Cerebellar cortex (tissue), 1 donor: ENCODE measurements at places on chromosomes 11 and 22.
A peak's percentile ranks its signal among the peaks of the same experiment; 100 is the strongest.

GRCh38 chr11:34354782-34355181 is 3.0 kb downstream of the ABTB2 start:
- no peak for DNase-seq

- no peak for DNase-seq
Observed at GRCh38 chr11:3927129-3927796, 71.8 kb downstream of the STIM1 start.

GRCh38 chr11:14644226-14645014 is 816 bp downstream of the PDE3B start:
- DNase-seq, result peak; percentile 48

GRCh38 chr22:25656724-25657123 is 85.3 kb upstream of the MYO18B start:
- no peak for DNase-seq

DNA sequence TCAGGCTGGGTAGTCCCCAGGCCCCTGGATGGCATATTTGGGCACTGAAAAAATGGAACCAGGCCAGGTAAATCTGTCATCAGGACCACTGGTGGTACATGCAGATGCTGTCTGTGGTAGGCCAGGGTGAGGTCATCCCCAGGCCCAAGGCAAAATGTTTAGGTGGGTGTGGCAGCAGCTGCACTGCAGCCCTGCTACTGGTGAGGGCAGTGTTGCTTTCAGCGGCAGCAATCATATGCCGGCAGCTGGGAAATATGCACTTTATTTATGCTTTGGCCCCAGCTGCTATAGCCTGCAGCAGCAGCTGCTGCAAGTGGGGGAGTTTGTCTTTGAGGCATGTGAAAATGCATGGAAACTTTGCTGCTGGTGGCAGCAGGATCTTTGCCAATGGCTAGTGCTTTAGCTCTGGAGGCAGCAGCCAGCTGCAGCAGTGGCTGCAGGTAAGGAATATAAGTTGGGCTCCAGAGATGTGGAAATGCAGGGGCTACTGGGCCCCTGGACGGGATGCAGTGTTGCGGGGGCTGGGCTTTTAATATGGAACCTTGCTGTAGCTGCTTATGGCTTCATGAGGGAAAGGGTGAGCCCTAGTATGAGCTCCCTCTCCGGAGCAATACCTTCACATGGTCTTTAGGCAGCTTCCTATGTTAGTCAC is 365.7 kb upstream of the CADM1 start:
- DNase-seq, result no peak

DNA sequence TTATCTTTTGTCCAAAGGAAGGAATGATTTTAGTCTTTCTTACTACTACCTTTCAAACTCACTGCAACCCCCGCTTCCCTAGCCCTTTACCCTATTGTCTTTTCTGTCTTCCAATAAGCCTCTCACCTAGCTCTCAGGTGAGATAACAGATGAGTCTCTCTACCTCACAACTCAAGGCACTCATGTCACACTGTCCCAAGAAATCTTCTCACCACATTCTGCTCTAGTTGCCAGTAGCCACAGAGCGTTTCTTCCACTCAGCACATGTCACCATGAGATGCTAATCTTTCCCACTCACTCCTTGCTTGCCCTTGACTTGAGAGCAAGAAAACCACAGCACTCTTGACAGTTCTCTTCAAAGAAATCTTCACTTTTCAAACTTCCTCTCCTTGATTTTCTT is 32.7 kb upstream of the TMEM41B start:
- DNase-seq, result no peak

DNA sequence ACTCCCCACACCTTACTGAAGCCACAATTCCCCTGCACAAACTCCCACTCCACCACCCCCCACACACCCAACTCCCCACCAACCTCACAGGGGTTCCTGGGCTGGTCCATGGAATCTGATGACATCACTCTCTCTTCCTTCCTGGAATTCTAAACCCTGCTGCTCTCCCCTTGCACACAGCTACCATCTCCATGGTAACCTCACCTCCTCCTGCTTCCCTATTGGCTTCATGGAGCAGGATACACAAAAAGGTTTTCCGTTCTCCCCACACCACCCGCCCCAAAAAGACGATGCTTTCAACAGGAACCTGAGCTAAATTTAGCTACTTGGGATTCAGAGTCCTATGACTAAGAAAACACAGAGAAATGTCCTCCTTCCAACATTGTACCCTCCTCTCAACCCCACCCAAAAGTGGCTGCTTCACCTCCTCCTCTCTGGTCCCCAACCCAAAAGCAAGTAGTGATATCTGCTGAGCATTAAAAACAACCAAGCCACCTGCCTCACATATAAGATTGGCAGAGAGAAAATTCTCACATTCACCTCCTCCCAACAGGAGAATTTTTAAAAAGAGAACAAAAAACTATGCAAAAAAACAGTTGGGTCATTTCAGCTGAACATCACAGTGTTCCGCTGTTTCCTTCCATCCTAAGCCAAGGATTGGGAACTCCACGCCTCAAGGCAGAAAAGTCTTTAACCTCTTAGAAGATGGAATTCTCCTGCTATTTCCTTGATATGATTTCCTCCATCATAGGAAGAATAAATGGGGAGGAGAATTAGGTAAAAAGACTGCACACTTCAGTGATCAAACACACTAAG is 66.9 kb downstream of the RBFOX2 start:
- peak; percentile 98 for DNase-seq

GRCh38 chr11:18013790-18014507 is 1.1 kb upstream of the SERGEF start:
- DNase-seq, result no peak

DNA sequence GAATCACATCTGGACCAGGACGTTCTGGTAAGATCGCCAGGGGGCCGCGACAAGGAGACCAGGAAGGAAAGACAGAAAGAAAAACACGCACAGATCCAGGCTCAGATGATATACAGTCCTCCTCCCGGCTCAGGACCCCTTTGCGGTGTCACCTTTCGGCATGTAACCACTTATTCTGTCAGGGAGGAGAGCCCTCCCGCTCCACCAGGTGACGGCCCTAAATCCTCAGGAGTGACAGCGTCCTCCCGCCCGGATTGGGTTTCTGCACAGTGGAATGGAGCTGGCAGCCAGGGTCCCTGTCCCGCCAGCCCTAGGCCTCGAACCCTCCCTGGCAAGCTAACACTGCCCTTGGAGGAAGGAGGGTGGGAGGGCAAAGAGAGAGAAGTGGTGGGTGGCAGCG is 24.3 kb upstream of the KCNQ1OT1 start:
- DNase-seq, result no peak

- no peak for DNase-seq
Observed at GRCh38 chr22:22109693-22110466, 127.3 kb upstream of the TOP3B start.

DNA sequence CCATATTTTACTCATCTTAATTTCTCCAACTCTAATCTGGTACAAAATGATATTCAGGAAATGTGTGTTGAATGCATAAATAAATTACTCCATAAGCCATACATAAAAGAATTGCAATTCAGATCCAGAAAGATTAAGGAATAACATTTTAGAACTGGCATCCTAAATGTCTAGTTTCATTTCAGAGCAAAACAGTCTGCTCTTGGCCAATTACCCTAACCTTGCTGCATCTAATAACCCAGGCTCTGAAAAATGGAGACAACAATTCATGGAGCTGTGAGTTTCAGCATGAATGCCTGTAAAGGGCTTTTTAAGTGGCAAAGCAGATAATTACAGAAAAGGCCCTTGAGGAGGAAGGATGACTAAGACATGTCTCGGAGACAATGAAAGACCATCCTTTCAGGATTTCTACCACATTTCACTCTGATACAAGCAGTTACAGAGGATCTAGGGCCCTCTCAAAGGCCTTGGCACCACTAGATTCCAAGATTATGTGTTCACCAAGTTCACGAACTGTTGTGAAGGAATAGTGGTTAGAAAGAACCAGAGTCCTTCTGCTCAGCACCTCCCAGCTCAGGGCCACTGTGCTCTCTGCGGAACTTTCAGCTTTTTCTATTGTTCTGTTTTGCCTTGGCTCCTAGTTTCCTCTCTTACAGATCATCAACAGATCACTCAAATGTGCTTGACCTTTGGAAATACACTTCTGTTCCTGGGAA is 157.6 kb upstream of the BLID start:
- DNase-seq, result no peak

DNA sequence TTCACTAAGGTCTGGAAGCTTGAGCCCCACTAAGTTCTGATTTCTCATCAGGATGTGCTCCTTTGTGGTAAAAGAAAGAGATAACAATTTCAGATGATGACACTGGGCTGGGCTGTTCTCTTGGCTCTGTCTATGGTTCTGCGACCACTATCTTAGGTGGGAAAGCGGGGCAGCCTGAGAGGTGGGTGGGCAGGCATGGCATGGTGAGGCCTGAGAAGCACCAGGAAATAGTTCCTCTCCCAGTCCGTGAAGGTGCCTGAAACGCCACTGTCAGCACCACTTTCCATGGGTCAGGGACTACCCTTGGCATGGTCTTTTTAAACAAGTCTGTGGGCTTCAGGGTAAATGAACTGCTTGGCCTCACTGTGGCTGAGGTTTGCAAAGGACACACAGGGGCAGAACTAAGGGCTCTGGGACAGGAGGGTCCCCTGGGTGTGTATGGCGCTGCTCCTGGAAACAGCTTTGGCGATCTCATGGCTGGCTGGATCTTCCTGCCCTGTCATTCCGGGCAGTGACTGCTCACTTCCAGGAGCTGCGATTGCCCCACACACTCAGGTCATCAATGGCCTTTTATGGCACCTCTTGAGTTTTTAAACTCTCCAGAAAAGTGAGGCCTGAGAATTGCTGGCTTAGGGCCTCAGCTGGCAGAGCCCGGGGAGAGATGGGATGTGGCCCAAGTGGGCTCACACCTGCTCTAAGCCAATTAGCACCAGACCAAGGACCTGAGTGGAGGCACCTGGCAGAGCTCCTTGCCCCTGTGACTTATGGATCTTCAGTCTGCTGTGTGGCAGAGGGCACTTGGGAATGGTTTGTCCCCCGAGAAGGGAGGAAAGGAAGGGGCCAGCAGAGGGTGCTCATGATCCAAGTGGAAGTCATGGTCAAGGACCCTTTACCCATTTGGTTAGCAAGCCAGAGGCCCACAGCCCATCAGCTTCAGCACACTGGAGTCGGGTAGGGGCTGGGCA is 55.6 kb upstream of the LYVE1 start:
- peak; percentile 54 for DNase-seq

GRCh38 chr11:99601179-99601578 is 580.4 kb downstream of the CNTN5 start:
- DNase-seq, result no peak

- DNase-seq, result no peak
Observed at GRCh38 chr11:111792314-111792713, 26.1 kb upstream of the PPP2R1B start.

- DNase-seq, result peak; percentile 65
Observed at GRCh38 chr11:96054870-96055705, 131.2 kb upstream of the MTMR2 start.

DNA sequence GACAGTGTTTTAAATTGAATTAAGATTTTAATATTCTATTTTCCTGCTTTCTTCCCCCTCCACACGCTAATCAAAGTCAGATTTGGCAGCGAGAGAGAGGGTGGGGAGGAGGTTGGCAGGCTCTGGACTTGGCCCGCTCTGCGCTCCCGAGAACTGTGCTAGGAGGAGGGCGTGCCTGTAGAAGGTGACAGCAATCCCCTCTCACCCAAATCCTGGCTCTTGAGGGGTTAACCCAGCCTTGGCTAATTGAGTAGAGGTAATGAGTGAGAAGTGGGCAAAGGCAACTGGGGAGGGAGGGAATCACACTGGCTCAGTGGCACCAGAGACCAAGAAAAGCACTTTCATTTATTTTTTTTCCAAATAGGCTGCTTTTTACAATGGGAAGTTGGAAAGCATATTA is 42.2 kb downstream of the BUD13 start:
- peak; percentile 67 for DNase-seq

GRCh38 chr11:2392241-2392959 is 8.2 kb upstream of the TSSC4 start:
- no peak for DNase-seq

DNA sequence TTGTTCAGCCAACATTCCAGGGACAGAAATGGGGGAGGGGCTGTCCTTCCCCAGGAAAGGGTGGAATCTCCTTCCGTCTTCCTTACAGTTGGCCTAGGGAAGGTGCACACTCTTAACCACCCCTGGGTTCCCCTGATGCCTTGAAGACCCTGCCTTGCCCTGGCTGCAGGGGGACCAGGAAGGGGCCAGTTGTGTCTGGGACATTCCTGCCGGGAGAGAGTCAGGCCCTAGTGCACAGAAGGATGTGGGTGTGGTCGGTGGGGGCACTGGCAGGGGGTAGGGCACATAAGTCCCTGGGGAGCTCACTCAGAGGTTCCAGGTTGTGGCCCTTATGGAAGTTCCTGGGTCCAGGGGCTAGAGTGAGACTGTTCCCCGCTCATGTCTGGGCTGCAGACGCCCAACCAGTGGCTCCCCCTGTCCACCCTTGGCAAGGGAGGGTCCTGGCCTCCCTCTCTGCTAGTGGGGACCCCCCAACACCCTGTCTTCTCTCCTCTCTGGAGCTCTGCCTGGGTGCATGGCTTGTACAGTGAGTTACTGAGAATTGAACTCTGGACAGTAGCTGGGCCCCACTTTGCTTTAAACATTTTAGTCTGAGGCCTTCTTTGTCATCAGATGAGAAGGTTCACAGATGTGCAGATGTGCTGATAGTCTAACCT is 2.0 kb upstream of the APOBEC3A start:
- DNase-seq, result no peak

DNA sequence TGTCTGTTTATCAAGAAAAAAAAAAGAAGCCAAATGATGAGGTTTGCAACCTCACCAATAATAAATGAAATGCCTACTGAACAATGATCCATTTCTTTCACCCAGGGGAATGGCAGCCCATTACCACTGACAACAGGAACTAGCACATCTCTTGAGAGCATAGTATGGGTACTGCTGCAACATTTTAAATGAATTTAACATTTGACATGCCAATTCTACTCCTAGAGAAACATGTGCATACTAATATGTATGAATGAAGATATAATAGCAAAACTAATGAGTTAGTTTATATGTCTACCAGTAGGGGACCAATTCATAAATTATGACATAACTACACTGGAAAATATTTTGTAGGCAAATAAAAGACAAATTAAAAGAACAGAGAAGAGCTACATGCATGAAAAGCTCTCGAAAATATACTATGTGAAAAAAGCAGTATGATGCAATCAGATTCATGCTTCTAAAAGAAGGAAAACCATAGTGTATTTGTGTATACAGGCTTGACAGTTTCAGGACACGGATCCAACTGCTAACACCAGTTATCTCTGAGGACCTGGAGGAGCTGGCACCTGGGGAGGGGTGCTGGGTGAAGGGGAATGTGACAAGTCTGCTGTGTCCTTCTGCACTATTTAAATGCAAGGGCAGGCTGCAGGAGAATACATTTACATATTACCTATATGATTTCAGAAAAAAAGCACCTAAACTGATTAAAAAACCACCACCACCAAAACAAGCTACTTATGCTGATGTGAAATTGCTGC is 6.9 kb downstream of the SMCO4 start:
- no peak for DNase-seq
